ENCODE measurements at places on chromosomes 1 and 21.

- no peak for DNase-seq
These were observed 37.0 kb upstream of the ENAH start for GRCh38 chr1:225689882-225690459.

GRCh38 chr1:44812822-44813543, 4.7 kb downstream of the BTBD19 start:
- DNase-seq, result no peak

- no peak for DNase-seq
These were observed 317.6 kb downstream of the SPATA17 start for GRCh38 chr1:217948741-217949140.

GRCh38 chr1:191699343-191699742, 458.9 kb upstream of the RGS18 start:
- no peak for DNase-seq

- DNase-seq, result no peak
These were observed 17.6 kb downstream of the COQ8A start for GRCh38 chr1:226957714-226958113.

DNA sequence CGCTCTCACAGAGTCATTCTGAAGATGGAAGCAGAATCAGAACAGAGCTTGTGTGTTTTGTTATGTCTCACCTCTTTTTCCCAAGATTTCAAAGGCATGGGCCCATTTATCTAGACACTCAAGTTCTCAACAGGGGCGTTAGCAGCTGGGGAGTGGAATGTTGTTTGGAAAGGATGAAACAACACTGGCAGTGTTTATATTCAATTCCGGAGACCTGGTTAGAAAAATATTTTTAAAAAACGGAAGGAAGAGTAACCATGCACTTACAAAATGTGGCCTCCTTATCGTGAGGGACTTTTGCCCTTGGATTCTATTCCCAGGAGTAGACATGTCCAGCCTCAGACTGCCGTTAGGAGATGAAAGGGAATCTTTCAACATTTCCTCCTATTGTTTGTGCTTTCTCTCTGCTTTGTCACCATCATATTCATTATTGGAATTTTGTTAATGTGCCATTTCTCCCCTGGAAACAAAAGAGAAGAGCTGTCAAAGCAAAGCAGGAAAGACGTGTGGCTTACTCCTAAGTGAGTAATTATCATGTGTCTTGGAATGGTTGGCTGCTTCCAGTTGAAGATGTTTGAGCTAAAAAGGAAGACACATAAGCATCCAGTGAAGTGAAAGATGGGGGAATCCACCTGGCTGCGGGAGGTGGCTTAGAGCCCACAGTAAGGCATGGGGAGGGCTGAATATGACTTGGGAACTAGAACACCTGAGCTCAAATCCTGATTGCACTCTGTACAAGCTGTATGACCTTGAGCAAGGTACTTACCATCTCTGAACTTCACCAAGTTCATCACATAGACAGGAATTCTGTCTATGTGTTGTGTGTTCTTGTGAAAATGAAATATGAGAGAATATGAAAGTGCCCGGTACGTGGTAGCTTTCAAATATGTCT, 71.7 kb upstream of the JUN start:
- DNase-seq, result peak; percentile 73

DNA sequence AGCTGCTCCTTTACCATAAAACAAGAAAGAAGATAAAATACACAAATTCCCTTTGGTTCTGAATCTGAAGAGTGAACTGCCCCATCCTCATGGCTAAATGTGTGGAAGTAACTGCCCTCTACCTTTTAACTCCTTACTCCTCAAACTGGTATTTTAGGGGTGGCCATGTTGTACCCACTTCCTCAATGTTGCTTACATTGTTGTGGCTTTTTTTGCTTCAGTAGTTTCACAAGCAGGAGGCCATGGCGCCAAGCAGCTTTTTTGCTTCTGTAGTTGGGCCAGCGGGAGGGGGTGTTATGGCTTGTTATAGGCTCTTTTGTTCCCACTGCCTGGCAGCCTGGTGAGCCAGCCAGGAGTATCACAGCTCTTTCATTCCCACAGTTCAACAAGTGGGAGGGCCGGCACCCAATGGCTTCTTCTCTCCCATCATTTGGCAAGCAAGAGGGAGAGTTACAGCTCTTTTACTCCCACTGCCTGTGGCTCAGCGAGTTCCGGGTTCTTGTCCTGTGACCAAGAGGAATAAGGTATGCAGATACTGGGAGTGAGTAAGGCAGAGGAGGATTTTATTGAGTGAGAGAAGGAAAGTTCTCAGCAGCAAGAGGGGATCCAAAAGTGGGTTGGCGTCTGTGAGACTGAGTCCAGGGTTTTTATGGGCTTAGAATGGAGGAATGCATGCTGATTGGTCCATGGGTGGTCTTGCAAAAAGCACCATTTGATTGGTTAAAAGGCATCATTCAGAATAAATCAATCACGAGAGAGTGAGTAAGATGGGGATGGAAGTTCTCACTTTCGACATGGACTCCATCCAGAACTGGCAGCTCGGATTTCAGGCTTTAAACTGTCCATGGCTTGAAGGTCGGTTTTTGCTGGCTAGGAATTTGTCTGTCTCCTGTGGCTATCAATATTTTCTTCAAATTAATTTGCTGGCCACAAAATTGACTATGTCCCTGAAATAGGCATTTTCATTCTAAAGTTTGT, 429.6 kb downstream of the HLX start:
- DNase-seq, result no peak

DNA sequence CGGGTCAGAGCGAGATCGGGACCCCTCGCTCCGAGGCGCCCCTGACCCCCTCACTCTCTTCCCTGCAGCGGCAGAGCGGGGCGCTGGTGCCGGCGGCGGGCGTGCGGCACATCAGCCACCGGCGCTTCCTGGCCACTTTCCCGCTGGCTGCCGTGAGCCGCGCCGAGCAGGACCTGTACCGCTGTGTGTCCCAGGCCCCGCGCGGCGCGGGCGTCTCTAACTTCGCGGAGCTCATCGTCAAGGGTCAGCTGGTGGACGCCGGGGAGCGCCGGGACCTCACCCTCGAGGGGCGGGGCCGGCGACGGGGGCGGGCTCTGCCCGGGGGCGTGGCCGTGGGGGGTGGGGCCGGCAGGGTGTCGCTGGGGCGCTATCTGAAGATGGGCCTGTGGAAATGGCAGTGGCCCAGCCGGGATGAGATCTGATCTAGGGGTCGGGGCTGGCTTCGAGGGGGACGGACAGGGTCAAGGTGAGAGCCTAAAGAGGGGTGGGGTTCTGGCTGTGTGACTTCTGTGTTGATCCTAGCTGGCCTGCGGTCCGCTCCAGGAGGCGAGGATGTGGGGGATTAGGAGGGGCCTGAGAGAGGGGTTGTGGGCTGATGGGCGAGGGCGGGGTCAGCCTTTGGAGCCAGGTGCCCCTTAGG, 23.6 kb downstream of the PTPRU start:
- DNase-seq, result no peak

- DNase-seq, result no peak
These were observed 415.5 kb downstream of the DPYD start for GRCh38 chr1:97505289-97505688.

- no peak for DNase-seq
These were observed 90.2 kb downstream of the LRRC7 start for GRCh38 chr1:69657971-69658370.

GRCh38 chr1:109255097-109255651, 5.8 kb downstream of the CELSR2 start:
- no peak for DNase-seq

- DNase-seq, result peak; percentile 13
These were observed 1.2 kb downstream of the KCTD3 start for GRCh38 chr1:215568299-215568692.

- DNase-seq, result peak; percentile 18
These were observed 614.3 kb downstream of the NCAM2 start for GRCh38 chr21:21612466-21612865.

DNA sequence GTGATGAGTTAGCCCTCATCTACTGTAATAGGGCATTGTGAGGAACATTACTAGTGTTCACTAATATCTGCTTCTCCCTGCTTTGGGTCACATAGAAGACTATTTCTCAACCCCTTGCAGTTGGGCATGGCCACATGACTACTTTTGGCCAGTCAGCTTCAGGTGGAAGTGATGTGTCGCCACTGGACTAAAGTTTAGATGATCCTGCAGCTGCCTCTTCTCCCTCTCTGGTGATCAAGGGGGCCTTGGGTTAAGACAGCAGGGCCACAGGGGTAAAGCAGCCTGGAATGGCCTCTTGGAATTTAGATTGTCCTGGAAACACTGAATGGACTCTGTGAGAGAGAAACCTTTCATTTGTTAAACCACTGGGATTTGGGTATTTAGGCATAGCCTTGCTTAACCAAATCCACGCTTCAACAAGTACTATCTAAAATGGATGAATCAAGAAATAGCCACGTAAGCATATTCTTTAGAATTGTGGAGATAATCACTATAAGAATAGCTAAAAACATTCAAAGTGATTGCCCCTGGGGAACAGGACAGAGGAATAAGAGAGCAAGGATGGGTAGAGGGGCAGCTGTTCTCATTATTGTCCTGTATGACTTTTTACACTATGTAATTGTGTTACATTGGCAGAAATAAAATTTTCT, 41.2 kb downstream of the OPRD1 start:
- no peak for DNase-seq

DNA sequence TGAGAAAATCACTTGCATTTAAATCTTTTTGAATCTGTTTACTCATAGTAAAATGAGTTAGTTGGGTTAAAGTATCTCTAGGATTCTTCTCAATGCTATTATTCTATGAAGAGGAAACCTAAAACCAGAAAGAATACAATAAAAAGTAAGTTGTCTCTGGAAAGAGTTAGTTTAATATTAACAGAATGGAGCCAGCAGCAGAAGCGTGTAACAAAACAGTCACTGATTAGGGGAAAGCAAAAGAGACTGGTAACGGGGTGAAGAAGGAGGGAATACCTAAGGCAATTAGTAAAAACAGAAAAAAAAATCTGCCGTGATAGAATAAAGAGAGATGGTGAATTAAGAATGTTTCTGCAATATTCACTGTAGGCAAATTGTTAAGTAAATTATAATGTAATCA, 60.0 kb downstream of the NRDC start:
- no peak for DNase-seq

- no peak for DNase-seq
These were observed 20.1 kb upstream of the HPCAL4 start for GRCh38 chr1:39711104-39711965.

DNA sequence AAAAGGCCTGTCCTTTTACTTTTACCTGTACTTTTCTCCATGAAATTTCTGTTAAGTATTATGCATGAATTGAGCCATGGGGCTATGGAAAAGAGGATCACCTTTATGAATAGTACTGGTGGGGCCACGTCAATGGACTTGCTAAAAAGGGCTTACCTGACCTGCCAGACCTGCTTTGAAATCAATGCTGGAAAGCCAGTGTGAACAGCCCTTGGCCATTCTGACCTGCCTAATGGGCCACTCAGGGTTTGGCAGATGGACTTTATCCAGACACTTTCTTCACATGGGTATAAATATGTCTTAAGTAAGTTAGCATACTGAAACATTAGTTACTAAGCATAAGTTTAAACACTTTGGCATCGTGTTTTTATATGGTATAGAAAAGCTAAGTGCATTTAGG, 8.3 kb upstream of the GUK1 start:
- DNase-seq, result no peak

GRCh38 chr1:32702599-32703478, at the start of gene SYNC:
Gene SYNC (minus strand): TSS chr1:32702770. CDS start chr1:32702660, 110 bp downstream.
- no peak for DNase-seq

GRCh38 chr1:3250624-3251023, 181.6 kb downstream of the PRDM16 start:
- no peak for DNase-seq

- DNase-seq, result no peak
These were observed 7.9 kb upstream of the SH3GLB1 start for GRCh38 chr1:86696522-86696921.

GRCh38 chr1:24105368-24106160, 6.4 kb downstream of the MYOM3 start:
- no peak for DNase-seq

DNA sequence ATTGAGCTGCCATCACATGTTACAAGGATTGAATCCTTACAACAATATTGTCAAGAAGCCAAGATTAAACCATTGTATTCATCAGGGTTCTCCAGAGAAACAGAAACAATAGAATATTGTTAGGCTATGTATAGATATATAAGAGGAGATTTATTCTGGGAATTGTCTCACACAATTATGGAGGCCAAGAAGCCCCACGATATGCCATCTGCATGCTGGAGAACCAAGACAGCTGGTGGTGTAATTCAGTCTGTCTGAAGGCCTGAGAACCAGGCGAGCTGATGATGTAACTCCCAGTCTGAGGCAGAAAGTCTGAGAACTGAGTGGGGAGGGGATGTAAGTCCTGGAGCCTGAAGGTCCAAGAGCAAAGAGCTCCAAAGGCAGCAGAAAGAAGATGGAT, 14.5 kb upstream of the TTF2 start:
- no peak for DNase-seq

DNA sequence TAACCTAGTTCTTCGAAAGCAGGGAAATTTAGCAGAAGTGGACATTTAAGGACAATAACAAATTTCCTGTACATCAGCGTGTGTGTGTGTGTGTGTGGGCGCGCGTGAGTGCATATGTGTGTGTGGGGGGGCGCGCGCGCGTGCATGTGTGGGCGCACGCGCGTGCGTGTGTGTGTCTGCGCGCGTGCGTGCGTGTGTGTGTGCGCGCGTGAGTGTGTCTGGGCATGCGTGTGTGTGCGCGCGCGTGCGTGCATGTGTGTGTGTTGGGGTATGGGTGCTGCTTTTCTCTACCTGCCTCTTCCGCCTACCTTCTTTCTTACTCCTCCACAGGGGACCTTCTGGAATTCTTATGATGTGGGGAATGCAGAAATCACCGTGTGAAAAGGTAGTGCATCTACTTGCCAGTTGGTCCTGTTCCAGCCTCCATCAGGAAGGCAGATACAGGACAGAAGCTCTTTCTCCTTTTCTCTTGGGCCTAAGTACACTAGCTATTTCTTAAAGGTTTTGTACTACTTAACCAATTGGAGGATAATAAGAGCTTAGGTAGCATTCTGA, 165.4 kb upstream of the KCNK2 start:
- DNase-seq, result no peak

DNA sequence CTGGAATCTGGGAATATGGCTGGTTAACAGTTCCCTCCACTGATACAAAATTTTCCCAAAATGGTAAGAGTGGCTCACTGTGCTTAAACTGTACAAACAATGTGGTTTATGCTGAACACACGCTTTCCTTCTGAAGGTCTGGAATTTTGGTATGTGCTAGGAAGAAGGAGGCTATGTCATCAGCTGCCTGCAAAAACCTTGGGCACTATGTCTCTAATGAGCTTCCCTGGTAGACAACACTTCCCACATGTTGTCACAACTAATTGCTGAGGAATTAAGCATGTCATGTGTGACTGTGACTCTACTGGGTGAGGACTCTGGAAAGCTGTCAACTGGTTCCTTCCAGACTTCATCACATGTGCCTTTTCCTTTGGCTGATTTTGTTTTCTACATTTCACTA, 29.2 kb downstream of the IPP start:
- DNase-seq, result no peak

- no peak for DNase-seq
These were observed 2.6 kb downstream of the RIMS3 start for GRCh38 chr1:40662864-40663263.

DNA sequence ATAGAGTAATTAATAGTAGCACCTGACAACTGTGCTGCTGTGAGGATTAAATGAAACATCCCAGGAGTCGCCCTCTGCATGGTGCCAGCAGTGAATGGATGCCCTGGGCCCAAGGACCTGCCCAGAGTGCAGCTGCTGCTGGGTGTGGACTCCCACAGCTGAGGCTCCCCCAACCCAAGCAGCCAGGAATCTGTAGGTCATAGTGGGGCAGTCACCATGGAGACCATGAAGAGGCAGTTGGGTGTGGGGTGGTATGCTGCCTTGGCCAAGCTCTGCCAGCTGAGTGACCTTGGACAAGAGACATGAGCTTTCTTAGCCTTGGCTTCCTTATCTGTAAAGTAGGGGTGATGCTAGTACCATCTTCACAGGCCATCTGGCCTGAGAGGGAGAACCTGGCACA, 9.4 kb downstream of the OLIG2 start:
- no peak for DNase-seq

- DNase-seq, result no peak
These were observed 33.0 kb downstream of the PIK3C2B start for GRCh38 chr1:204461331-204462228.
